Stimulated activated CD4-positive, alpha-beta T cell treated with anti-CD3 and anti-CD28 coated beads, Interleukin-15, amount 100 ng/mL, for 1 hour (primary cell): ENCODE measurements at places on chromosomes 1 and 21.

GRCh38 chr1:11105586-11105985 lies 5.9 kb upstream of the EXOSC10 start:
- no peak for DNase-seq

GRCh38 chr1:179029321-179029759 lies 3.6 kb downstream of the FAM20B start:
- no peak for DNase-seq

DNA sequence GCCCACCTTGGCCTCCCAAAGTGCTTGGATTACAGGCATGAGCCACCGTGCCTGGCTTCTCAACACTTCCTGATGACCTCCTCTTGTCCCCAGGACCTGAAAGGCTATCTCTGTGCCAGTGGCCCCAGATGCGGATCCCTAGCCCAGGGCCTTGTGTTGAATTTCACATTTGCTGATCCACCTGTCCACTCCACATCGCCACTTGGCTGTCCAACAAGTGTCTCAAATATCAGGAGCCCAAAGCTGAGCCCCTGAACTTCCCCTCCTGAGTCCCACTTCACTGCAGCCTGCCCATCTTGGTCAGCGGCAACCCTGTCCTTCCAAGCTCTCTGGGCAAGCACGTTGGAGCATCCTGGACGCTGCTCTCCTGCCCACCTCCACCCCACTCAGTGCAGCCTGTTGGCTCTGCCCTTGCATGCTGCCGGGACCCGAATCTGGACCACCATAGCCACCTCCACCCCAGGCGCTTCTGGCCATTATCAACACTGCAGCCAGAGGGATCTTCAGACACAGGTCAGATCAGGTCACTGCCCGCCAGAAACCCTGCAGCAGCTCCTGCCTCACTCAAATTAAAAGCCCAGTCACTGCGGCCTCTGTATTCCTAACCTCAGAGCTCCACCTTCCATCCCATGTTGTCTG lies 352.5 kb upstream of the VAMP3 start:
- no peak for DNase-seq

DNA sequence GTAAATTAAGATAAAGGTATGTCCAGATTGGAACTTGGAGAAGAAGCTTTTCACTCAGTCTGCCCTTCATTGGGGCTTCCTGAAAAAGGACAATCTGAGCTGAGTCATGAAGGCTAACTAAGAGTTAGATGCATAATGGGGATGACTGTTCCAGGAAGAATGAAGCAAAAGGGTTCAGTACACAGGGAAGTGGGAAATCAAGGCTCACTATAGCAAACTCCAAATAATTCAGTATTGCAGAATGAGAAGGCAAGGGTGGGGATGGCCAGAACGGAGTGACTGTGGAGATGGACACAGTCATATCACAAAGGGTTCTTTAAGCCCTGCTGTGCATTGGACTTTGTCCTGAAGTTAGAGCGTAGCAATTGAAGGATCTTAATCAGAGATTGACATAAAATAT lies 158.3 kb downstream of the FGGY start:
- no peak for DNase-seq

DNA sequence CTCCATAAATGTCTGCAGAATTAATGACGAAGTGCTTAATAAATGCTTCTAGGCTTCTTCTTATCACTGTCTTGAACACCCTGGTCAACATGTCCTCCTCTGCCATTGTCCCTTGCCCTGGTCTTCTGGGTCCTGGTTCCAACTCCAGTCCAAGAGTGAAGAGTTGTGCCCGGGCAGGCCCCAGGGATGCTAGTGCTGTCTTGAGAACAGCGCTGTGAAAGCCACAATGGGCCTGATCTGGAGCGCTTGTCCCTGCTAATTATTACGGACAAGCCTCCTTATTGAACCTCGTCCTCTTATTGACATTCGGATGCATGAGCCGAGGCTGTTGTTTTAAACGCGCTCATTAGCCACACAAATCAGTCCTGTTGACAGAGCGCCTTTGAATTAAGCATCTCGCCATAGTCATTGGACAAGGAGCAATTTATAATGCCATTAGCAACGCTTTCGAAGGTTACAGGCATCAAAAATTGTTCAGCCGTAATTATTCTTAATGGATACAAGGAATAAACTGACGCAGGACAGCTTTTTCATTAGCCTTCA lies 211.6 kb upstream of the POU3F1 start:
- DNase-seq: no peak

DNA sequence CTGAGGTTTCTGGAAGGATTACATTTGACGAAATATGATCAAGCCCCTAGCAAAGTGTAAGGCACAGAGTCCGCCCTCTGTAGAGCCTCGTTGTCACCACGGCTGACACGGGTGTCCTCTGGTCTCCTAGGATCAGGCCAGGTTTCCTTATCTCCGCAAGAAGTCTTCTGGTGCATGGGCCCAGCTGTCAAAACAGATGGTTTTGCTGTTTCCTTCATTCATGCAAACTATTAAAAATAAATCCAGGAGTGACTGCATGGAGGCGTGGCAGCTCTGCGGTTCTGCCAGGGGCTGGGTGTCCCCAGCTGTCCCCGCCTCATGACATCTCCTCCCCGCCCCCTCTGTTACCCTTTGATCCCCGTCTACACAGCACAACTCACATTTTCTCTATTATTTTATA lies 209.0 kb downstream of the DYRK1A start:
- DNase-seq: no peak

- no peak for DNase-seq
Measured at GRCh38 chr1:78682496-78682895, 32.9 kb downstream of the IFI44 start.
